Activated CD4-positive, alpha-beta T cell treated with anti-CD3 and anti-CD28 coated beads for 36 hours (primary cell): ENCODE measurements at places on chromosomes 16 and 17. TPM values are rescaled to one million over a fixed set of nuclear protein-coding genes. Genes with fewer than 3 reads are reported as not detected.

The PDILT gene
- not detected for total RNA-seq

GRCh38 chr17:53942436-53942835, 119.7 kb downstream of the KIF2B start:
- no peak for DNase-seq

GRCh38 chr17:30824002-30824355, 513 bp downstream of the CRLF3 start:
- DNase-seq: peak; percentile 65

GRCh38 chr16:12758031-12758669, 45.5 kb downstream of the CPPED1 start:
- DNase-seq: no peak

The IL34 gene
- not detected for total RNA-seq

DNA sequence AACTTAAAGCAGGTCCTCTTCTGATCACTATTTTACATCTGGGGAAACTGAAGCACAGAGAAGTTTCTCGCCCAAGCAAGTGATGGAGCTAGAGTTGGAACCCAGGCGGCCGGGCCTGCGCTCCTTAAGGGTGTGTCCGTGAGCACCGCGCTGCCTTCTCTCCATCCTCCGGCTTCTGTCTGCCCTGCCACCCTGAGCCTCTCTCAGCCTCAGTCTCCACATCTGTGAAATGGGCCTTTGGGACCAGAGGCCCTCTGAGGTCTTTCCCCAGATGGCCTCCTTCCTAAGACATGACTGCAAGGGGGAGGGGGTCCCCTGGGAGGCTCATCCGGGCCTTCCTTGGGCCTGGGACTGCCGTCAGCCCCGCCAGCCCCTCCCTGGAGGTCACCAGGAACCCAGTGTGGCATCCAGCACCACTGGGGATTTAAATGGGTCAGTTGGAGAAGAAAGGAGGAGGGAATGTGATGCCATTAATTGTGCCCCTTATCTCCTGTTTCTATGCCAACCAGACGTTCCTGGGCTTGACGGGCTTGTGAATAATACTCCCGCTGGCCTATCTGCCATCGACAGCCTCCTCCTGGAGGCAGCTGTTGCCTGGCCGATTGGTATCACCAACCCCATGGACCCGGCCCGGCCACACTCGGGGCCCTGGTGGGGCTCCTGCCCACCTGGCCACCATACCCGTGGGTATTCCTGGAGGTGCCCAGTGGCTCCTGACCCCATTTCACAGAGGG, 5.1 kb downstream of the ZFPM1 start:
- DNase-seq: no peak

GRCh38 chr17:73261952-73262675, 434 bp upstream of the CPSF4L start:
- no peak for DNase-seq

DNA sequence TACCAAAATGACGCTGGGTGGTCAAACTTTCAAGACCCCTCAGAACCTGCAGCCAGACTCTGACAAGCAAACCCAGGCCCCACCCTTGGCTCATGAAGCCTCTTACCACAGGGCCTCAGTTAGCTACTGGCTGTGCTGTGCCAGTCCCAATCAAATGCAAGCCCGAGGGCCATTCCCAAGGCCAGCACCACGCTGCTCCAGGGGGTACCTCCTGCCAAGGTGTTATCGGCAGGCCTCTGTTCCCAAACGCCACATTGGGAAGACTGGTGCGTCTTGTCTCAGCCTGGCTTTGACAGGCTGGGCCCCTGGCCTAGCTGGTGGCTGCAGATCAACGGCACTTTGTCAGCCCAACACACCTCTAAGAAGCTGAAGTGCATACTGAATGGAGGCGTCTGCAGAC, 35.8 kb upstream of the NOG start:
- DNase-seq: no peak

DNA sequence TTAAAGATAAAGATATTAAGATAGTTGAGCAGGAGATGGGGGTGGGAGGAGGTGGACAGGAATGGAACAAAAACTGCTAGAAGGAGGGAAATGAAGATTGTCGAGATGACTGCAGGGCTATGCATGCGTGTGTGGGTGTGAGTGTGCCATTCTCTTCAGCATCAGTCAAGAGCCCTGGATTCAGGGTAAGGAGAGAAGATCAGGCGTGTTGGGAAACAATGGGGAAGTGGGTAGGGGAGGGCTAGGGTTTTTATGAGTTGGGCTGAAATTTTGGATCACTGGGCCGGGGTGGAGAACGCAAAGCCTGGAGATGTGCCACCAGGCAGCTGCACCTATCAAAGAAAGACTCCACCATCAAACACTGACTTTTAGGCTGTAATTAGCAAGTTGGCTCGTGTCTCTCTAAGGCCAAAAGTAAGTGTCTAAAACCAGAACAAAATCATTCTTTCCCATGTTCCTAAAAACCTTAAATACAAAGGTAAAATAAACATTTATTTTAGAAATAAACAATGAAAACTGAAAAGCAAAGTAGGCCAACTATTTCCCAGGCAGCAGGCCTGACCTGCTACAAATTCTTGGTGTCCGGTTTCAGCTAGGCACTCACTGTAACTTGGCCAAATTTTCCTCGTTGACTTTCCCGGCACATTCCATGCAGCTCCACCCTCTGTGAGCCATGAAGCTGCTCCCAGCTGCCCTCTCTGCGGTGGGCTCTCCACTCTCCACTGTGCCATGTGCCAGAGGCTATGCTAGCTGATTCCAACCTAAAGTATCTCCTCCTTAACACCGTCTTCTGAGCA, 4.2 kb downstream of the CDRT4 start:
- DNase-seq: no peak

The TMEM238L gene
- not detected for total RNA-seq

DNA sequence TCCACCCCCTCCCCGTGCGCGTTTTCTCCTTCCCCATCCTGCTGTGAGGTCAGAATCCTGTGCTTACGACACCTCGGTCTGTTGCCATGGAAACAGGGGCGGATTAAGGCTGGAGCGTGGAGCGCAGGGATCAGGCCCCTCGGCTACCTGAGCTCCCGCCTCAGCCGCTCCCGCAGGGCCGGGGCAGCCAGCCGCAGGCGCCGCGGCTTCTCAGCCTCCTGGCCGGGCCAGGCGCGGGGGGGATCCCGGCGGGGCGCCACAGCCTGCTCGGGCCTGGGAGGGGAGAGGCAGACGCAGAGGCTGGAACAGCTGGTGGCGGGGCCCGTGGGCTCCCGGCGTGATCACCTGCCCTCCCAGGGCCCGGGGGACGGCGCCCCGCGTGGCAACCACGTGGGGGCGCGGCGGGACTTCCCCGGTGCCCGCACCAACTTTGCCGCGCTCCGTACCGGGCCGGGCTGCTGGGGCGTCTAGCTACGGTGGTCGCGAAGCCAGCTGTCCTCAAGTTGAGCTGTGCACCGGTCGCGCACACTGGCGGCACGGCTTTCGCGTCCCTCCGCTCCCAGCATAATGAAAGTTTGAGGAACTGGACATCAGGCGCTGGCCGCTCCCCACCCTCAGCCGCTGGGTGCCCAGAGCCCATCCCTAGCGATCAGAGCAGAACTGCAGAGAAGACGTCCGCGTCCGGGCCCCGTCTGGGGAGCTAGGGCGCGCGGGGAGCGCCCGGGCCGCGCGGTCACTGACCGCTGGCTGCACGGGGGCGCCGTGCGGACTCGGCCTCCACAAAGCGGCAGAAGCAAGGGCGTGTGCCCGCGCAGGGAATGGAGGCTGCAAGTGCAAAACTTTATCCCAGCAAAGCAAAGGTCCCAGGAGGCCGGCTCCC, 1.2 kb downstream of the RTN4RL1 start:
- peak; percentile 61 for DNase-seq

The KRTAP16-1 gene
- total RNA-seq: not detected

DNA sequence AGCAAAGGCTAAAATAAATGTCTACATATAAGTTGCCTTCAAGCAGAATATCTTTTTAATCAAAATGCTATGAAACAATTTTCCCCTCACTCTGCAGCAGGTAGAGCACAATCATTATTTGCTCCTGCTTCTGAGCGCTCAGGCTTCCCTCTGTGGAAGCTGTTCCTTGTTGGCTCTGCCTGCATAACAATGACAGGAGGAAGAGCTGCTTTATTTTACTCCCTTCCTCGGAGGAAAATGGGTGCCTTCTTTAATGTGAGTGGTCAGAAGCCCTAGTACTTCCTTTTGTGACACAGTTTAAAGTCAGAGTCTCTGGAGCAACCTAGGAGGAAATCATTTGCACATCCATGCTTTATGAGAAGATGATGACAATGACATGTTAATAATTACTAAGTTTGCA, 492.1 kb downstream of the CDH8 start:
- DNase-seq: no peak

DNA sequence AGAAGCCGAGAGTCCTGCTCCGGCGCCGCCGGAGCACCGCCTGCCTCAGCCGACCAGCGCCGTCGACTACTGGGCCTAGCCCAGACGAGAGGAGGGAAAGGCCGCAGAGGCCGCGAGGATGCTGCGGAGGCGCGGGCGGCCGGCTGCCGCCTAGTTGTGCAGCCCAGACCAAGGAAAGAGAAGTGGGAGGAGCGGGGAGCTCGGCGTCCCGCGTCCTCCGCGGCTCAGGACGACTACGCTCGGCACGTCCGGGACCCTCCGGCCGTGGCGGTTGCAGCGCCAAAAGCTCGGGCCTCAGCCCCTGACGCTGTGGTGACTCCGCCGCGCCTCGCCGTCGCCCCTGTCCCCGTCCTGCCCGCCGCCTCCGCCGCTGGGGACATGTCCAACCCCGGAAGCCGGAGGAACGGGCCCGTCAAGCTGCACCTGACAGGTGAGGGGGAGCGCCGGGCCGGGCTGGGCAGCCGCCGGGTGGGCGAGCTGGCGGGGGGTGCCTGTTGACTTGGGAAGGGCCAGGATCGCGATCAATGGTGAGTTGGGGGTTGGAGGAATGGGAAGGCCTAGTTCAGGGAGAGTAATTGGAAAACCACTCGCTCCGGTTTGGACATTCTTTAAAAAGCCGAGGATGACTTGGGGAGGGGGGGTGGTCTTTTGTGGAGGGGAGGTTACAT, 37.7 kb downstream of the RNF135 start:
- peak; percentile 70 for DNase-seq

The SLC25A39 gene
- 127 TPM for total RNA-seq

DNA sequence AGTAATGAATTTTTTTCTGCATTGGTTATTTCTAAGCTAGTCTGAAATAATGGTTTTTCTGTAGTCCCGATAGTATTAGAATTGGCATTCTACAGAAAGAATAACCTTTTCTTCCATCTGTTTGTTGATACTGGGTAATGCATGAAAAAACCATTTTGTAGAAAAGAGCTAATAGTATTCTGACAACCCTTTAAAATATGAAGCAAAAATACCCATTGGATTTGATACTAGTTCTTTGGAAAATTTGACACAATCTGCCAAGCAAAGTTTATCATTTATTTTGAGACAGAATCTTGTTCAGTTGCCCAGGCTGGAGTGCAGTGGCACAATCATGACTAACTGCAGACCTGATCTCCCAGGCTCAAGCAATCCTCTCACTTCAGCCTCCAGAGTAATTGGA, 366.8 kb upstream of the MON1B start:
- DNase-seq: no peak

DNA sequence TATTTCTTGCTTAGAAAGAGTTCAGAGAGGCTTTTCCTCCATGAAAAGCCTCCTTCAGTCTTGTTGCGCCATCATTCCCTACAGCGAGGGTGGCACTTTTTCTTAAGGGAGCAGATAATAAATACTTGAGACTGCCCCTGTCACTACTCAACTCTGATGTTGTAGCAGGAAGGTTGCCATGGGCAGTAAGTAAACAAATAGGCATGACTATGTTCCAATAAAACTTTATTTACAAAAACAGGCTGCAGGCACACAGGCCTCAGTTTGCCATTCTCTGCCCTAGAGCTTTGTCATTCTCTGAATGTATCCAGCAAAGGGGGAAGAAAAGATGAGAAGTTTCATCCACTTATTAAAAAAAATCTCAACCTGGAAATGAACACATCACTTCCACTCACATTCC, 60.4 kb downstream of the MYOCD start:
- DNase-seq: no peak

GRCh38 chr17:8272421-8272820, 16.0 kb upstream of the RANGRF start:
- no peak for DNase-seq

DNA sequence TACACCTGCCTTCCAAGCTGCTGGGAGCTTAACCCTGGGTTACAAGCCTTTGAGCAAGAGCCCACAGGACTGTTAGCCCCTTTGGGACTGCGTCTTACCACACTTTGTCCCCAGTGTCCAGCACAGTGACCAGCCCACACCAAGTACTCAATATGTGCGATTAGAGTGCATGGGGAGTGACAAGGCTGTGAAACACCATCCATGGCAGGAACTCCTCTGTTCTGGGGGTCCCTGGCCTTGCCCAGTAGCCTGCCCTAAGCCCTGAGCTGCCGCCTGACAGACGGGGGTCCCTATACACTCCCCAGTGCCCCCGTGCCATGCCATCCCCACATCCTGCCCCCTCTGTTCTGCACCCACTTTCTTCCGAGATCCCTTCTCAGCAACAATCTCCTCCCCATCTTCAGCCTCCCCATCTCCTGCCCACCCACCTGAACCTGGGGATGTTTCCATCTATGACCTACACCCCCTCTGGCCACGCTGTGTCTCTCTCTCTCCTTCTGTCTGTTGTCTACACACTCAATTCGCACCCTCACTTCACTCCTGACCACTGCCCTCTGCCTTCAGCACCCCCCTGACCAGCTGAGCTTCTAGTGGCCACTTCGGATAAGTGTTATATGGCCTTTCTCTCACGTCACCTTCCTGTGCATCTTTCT, 112.9 kb upstream of the SMURF2 start:
- no peak for DNase-seq

- no peak for DNase-seq
These were observed 56.9 kb downstream of the WWP2 start for GRCh38 chr16:69818891-69819545.

DNA sequence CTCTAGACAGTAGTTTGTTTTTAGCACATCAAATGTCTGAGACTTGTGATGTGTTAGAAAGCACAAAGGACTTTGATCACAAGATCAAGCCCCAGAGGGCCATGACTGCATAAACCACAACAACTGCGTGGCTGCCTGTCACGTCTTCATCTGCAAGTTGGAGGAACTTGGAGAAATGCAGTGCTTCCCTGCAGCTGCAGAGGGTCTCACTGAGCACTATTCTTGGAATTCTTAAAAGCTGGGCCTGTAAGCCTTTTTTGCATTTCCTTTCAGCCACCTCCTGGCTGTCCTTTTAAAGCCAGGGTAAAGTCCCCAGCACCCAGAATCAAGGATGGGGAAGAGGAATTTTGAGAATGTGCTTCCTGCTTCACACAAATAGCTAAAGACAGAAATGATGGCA, 431.3 kb downstream of the MAF start:
- peak; percentile 61 for DNase-seq

DNA sequence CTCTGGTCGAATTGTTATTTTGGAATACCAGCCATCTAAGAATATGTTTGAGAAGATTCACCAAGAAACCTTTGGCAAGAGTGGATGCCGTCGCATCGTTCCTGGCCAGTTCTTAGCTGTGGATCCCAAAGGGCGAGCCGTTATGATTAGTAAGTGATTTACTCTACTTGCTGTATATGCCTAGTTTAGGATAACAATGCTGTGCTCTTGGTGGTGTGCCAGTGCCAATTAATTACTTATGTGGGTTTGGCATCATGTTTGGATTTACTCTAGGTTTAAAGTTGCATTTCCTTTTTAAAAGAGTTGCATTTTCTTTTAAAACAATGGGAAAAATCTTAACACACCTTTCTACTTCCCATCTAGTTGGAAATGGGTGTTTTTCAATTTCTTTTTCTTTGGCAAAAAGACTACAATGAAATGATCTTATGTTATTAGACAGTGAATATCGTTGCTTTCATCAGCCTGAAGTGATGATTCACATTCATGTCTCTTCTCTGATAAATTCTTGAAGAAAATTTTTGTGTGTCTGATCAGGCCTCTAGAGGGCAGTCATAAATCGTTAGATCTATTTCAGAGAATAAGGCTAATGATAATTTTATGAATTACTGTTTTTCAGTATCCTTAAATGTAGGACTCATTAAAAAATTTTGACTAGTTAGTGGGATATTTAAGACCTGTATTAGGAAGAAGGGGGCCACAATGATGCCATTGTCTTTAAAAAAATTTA, 5.6 kb downstream of the SF3B3 start:
- DNase-seq: no peak
